Bronchial epithelial cell (primary cell): ENCODE measurements at places on chromosomes 3 and 15.
A peak's percentile ranks its signal among the peaks of the same experiment; 100 is the strongest.

DNA sequence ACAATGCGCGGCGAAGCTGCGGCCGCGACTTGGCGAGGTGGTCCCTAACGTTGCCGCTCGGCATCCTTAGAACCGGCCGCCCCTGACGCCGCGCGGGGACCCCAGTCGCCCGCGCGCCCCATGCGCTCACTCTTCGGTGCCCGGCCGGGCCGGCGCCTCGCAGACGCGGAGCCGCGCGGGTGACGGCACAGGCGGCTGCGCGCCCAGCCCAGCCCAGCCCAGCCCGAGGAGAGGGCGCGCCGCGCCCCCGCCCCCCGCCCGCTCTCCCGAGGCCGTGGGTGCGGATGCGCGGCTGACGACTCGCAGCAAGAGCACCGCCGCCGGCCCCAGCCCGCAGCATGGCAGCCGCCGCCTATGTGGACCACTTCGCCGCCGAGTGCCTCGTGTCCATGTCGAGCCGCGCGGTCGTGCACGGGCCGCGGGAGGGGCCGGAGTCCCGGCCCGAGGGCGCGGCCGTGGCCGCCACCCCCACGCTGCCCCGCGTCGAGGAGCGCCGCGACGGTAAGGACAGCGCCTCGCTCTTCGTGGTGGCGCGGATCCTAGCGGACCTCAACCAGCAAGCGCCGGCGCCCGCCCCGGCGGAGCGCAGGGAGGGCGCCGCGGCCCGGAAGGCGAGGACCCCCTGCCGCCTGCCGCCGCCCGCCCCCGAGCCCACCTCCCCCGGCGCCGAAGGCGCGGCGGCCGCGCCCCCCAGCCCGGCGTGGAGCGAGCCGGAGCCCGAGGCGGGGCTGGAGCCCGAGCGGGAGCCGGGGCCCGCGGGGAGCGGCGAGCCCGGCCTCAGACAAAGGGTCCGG, 437 bp downstream of the KLF13 start:
- peak; percentile 47 for DNase-seq

- DNase-seq = no peak
Observed at GRCh38 chr3:8509961-8510360, 8.3 kb downstream of the LMCD1 start.

GRCh38 chr3:35659768-35660167, 20.4 kb downstream of the ARPP21 start:
- DNase-seq = peak; percentile 42

- DNase-seq = peak; percentile 95
Observed at GRCh38 chr3:46089237-46090011, 62.1 kb upstream of the XCR1 start.

DNA sequence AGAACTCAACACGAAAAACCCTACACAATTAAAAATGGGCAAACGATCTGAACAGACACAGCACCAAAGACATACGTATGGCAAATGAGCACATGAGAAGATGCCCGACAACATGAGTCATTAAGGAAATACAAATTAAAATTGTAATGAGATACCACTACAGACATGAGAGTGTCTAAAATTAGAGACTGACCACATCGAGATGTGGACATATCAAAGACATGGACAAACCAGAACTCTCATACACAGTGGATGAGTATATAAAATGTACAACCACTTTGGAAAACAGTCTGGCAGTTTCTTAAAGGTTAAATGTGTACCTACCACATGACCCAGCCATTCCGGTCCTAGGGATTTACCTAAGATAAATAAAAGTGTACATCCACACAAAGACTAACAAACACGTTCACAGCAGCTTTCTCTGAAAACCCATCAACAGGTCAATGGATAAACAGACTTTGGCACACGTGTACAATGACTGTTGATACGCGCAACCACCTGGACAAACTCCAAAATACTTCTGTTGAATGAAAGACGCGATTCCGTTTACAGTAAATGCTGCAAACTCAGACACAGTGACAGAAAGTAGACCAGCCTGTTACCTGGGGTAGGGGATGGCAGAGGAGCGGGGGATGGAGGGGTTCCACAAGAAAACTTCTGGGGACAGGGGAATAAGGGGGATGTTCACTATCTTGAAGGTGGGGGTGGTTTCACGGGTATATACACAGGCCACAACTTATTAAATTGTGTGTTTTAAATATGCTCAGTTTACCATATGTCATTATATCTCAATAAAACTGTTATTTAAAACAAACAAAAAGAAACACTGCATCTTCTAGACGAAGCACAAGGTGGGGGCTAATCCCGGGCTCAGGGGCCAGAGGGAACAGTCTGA, 2.1 kb downstream of the TNK2 start:
- DNase-seq = peak; percentile 84

DNA sequence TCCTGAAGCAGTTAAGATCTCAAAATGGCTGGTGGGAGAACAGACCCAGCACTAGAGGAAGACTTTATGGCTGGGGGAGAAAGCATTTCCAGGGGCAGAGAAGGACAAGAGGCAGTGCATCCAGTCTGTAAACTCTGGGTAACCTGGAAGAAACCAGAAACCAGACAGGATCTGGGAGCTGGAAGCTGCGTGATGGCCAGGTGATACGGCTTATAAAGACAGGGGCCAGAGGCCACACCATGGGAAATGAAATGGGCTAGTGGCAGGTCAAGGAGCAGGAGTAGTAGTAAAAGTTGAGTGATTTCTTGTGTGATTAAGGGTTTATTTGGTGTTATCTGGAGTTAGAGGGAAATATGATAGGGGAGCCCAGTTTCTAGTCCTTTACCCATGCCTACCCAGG, 144.7 kb upstream of the ARRDC4 start:
- no peak for DNase-seq

GRCh38 chr3:29525254-29525881, 244.5 kb downstream of the RBMS3 start:
- DNase-seq = no peak

DNA sequence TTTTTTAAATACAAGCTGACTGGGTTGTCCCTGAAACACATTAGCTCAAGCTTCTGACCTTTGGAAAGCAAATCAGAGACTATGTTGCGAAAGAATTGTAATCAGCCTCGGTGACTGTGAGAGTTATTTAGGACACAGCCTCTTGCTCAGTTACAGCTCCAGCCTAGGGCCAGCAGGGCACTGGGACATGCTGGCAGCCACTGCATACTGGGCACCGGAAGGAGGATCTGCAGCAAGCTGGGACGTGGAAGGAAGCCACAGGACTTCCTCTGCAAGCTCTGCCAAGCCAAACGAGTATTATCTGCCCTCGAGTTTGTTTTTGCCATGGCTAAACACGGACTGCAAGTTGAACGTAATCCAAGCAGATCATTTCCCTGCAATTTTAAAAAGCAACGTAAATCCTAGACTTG, 24.4 kb upstream of the COPG1 start:
- DNase-seq = peak; percentile 69

GRCh38 chr3:52134761-52135160, 19.5 kb downstream of the POC1A start:
- DNase-seq = no peak

DNA sequence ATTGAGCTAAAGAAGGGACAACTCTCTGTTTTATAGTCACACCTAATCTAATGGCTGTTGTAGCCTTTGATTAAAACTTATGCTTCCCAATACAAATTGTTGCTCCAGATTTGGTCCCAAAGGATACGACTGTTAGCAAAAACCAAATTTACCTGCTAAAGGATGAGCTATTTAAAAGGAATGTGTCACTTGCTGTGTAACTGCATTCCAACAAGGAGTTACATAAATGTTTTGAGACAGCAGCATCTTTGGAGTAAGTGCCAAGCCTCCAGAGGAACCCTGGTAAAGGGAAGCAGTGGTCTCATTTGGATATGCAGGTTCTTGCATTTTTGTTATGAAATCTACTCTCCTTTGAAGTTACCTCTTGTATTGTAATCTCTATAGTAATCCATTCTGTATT, 233.3 kb downstream of the THSD4 start:
- no peak for DNase-seq

DNA sequence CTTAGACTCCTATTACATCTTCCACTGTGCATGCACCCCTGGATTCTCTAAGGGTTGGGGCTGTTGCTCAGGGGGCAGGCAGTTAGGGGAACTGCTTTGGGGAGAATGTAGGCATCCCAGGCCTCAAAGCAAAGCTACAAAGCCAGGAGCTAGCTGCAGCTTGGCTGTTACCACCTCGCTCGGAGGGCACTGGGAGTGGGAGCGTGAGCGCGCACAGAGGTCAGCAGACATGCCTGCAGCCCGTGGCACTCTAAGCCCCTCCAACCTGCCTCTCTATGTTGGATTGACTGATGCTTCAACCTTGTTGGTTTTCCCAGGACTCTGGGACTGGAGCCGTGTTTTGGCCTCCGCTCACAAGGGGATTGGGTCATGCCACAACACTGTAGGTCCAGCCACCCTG, 69.8 kb downstream of the CPN2 start:
- no peak for DNase-seq

DNA sequence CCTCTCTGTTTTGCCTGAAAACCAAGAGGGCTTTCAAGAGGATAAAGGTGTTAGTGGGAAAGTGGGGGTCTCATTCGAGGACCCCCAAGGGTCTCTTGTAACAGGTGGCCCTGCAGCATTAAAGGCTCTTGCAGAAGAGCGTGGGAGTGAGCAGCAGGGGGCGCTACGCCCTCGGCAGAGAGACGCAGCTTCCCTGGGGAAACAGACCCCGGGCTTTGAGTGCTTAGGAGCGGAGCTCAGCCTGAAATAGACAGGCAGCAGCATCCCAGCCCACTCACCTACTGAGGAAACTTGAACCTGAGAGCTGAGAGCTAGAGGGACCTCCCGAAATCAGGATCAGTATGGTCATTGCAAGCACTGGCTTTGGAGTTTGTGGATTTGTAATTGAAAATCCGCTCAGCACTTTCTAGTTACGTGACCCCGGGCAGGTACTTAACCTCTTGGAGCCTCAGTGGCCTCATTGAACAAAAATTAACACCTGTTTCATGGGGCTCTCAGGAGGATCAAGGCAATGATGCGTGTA, 25.7 kb downstream of the RPLP1 start:
- no peak for DNase-seq

DNA sequence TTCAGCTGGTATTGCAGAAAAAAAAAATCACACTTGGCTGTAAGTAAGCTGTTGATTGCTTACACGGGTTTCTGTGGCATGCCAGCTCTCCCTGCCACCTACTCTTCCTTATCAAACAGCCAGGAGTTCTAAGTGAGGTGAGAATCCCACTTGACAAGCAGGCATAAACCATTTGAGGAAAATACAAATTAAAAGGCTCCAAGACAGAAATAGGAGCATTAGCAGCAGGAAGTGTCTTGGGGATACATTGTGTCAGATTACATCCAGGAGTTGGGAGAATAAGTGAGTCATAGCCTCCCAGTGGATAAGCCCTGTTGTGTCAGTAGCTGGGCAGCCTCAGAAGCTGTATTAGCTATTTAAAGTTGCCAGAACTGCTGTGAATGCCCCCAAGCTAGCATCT, 256.0 kb downstream of the CNTN4 start:
- peak; percentile 71 for DNase-seq

- DNase-seq = no peak
Observed at GRCh38 chr15:60589728-60590127, 110.8 kb upstream of the ICE2 start.

GRCh38 chr3:106420628-106421027, 551.8 kb upstream of the CBLB start:
- no peak for DNase-seq
